ENCODE measurements at places on chromosomes 2 and 18.

GRCh38 chr2:196927376-196928225 is 1.1 kb upstream of the PGAP1 start:
- DNase-seq: no peak

DNA sequence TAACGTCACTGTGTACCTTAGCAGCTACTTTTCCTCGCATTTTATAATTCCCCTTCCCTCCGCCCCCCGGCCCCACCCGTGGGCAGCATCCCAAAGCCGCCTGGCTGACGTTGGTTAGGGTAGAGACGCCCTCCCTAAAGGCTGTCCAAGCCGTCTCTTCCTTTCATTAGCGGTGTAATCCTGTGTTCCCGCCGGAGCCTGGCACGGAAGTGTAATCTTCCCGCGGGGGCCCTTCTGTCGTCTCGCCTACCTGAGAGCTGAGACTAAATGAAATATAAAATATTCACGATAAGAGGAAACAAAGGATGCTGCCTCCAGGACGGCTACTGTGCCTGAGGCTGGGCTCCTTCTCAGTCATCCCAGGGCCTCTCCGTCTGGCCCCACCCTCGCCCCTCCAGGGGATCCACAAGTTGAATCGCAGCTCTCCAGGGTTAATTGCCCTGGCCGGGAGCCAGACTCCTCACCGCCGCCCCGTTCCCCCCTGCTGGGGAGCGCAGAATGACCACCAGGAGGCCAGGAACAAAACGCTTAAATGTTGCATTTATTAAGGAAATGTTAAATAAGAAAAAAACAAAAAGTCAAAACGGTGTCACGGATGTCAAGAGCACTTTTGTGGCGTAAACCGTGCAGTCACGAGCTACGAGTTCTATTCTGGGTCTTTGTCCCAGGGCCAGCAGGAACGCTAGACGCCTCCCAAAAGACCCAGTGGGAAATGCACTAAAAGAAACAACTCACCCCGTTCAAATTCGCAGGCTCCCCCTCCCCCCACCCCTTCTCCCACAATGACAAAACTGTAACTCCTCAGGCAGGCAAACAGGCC is 1.5 kb downstream of the RPRM start:
- no peak for DNase-seq

DNA sequence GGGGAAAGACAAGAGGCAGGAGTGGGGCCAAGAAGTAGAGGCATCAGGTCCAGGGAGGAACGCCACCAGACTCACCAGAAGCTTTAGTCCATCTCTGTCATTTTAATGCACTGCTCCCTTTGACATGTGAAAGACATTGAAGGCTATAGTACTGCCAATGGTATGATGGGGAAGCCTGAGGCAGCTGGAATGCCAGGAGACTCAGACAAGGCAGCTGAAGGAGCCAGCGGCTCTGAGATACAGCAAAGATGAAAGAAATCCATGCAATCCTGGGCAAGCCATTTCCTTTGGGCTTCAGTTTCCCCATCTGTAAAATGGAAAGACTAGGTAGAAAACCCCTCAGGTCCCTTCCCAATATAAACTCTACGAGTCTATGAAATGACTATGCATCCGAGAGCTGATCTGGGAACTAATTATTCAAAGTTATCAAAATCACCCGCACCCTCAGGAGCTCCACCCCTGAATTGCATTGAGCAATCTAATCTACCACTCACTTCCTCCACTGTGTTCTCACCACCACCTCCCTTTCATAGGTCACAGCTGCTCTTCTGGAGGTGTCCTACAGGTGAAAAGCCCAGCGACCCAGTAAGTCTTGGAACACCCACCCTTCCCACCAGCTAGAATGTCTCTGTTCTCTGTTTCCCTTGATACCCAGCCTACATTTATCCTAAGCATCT is 3.1 kb downstream of the CXCR2 start:
- DNase-seq: no peak

DNA sequence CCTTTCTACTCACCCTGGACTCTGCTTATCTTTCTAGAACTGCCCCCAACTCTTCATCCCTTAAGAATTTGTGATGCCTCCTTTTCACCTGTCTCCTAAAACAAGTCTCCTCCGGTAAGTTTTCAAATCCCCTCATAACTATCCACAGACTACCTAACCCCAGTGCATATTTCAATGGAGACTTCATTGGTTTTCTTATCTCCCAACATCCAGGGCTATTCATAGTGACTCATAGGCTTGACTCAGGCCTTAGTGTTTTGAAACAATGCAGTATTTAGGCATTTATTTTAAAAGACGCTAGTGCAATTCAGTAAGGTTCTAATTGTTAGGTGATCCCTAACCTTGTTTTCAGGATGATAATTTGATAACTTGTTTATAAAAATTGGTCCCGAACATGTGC is 399.2 kb downstream of the CPS1 start:
- DNase-seq: no peak
